NCI-H2081 treated with DMSO at 0.1 percent for 48 hours (cell line): ENCODE measurements at places on chromosomes 7 and 10.

DNA sequence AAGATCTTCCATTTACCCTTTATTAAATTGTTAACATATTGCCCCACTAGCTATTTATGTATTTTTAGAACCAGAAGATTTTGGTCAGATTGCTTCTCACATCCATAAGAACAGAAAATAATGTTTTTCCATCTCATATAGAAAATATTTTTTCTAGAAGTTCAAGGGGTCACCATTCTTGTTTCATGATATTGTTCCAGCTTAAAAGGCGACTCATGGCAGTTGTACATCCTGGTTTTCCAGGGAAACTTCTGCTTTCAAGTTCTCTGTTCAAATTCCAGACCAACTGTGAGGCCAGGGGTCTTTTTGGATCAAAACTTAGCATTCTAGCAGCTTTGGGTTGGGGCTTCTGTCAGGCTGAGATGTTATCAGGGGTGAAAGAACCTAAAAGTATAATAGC is 84.4 kb downstream of the LRRC4 start:
- no peak for DNase-seq

DNA sequence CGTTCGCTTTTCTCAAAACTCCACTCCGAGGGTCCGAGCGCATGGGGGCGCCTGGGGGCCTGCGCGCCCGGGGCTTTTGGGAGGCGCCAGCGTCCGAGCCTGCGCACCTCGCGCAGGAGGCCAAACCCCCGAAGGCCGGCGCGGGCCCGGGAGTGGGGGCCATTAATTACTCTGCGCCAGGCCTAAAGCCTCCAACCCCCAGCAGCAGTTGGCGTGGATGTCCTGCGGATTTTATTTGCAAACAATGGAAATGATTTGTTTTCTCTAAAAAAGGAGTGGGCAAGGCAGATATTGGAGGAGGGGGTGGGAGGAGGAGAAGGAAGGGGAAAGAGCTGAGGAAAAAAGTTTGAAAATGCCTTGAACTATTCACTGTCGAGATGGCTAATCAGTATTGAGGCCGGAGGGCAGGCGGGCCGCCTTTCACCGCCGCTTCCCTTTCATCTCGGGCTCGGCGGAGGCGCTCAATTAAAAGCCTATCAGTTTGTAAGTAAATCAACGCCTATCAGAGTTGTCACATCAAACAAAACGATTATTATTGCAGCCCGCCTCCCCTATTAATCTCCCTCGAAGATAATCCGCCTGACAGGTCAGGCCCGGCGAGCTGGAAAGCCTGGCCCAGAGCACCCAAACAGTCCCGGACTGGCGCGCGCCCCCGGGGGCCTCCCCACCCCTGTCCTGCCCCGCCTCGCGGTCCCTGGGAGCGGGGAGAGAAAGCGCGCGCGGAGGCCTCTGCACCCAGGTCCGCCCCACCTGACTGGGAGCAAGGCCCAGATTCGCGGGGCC is 3.4 kb upstream of the ZNF503 start:
- no peak for DNase-seq

GRCh38 chr10:124232686-124233545 is 139.5 kb upstream of the CHST15 start:
- DNase-seq, result no peak

- DNase-seq, result no peak
Measured at GRCh38 chr7:32779167-32779566, 112.4 kb downstream of the KBTBD2 start.

GRCh38 chr7:1124816-1125602 is 35.0 kb downstream of the ZFAND2A start:
- no peak for DNase-seq

DNA sequence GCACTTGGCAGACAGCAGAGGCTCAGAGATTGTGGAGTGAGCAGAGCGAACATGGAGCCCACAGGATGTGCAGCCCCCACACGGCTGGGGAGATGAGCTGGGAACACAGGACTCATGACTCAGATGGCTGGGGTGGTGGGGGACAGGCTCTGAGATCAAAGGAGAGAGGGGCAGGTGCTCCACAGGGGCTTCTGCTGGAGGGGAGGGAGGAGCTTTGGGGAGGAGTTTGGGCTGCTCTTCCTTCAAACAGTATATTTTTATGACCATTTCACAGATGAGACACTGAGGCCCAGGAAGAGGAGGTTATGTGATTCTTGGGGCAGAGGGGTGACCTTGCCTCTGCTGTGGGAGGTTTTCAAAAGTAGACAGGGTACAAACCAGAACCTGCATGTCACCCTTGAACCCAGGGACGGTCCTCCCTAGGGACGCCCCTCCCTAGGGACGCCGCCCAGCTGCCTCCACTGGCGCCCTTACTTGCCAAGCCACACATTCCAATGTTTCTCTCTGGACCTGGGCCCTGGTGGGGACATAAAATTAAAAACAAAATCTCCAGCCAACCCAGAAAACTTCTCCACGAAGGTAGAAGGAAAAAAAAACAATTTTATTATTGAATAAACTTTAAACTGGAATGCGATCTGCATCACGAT is 981 bp upstream of the CRYGN start:
- no peak for DNase-seq

DNA sequence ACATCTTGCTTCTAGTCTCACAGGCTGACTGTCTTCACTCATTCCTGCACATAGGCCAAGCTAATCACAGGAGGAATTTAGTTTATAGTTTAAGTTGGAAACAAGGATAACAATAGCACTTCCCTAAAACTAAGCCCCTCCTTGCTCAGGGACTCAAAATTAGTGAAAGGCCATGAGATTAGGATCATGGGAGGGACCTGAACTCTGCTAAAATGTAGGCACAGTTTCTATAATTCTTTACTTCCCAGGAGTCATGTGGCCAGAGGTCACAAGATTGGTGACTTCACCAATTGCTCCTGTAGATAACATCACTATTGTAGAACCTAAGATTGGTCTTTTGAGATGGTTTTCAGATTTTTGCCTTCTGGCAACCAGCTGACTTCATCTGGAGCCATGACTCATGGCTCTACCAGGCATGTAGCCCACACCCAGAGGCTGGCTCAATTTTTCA is 14.8 kb upstream of the UPP1 start:
- no peak for DNase-seq

DNA sequence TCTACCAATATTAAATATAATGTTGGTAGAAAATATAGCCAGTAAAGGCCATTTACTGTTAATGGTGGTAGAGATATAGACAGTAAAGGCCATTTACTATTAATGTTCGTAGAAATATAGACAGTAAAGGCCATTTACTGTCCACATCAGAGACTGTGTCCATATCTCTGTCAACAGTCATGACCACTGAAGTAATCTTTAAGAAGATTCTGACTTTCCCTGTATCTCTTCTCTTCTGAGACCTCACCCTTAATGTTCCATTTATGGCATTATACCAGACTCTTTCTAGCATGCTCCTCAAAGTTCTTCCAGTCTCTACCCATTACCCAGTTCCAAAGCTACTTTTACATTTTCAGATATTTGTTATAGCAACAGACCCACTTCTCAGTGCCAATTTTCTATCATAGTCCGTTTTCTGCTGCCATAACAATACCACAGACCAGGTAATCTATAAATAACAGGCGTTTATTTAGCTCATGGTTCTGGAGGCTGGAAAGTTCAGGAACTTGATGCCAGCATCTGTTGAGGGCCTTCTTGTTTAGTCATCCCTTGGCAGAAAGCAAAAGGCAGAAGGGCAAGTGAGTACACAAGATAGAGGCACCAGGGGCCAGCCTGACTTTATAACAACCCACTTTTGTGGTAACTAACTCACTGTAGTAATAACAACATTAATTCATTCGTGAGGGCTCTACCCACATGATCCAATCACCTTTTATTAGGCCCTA is 7.9 kb upstream of the NUDCD3 start:
- DNase-seq, result no peak

- DNase-seq, result no peak
Measured at GRCh38 chr10:89118091-89118490, 89.0 kb downstream of the CH25H start.

GRCh38 chr7:106476751-106477150 is 184.2 kb downstream of the CCDC71L start:
- no peak for DNase-seq

DNA sequence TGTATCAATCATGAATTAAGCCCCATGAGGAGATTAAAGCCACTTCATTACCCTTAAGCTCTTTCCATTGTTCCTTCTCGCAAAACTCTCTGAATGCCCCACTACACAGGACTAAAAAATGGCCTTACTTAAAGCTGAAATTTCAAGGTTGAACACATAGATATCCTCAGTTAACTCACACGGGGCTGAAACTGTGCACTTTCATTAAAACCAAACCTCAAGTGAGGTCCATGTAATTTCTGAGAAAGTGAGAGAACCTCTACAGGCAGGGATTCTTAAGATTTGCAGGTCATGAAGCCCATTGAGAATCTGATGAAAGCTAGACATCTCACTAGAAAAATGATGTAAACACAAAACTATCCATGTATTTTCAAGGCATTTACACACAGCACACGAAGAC is 15.9 kb downstream of the DENND11 start:
- DNase-seq, result no peak

- no peak for DNase-seq
Measured at GRCh38 chr10:49594594-49594993, 15.5 kb upstream of the SLC18A3 start.

DNA sequence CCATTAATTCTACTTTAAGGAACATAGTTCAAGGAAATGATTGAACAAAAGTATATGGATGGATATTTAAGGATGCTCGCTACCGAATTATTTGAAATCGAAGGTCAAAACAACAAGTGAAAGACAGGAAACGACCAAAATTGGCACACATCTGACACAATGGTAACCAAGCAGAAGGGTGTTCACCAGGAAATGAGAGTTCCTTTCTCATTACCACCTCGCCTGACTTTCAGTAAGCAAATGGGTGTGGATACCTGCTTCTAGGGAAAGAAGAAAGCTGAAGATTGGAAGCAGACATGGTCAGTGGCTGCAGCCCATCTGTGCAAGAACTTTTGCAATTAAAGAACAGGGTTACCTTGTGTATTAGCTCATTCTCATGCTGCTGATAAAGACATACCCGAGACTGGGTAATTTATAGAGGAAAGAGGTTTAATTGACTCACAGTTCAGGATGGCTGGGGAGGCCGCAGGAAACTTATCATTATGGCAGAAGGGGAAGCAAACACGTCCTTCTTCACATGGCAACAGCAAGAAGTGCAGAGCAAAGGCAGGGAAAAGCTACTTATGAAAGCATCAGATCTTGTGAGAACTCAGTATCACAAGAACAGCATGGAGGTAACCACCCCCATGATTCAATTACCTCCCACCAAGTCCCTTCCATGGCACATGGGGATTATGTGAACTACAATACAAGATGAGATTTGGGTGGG is 6.2 kb upstream of the TMEM273 start:
- no peak for DNase-seq

DNA sequence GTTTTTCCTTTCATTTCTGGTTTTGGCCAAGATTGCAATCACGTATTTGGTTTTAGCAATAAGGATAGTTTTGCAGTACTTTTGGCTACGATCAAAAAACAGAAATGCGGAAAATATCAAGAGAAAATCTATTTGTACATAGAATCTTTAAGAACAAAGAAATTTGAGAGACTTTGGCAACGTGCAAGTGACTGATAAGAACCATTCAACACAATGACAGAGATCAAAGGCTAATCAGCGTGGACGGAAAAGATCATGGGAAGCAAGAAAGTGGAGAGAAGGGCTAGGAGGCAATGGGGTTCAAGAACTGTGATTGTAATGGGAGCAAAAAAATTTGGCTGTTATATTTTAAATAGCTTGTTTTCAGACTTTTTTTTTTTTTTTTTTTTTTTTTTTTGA is 16.2 kb upstream of the LRRN3 start:
- no peak for DNase-seq

DNA sequence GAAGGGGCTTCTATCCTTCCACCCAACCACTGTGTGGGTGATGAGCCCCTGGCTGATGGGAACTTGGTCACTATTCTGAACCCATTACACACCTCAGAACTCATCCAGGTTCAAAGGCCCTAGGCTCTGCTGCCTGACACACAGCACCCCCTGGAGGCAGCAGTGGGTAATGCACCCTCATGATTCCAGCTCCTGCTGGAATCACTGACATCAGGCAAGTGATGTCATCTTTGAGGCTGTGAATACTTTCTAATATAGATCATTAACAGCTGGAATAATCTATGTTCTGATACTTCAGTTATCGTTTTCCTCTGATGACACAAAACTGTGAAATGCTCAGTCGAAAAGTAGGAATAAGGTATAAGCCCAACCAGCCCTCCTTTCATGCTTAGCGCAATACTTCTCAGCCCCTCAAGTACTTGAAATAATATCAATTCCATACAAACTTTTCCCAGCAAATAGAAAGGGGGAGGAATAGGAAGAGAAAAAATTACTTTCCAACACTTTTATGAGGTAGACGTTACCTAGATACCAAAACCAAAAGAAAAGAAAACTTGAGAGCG is 7.5 kb upstream of the RBP3 start:
- DNase-seq, result no peak

DNA sequence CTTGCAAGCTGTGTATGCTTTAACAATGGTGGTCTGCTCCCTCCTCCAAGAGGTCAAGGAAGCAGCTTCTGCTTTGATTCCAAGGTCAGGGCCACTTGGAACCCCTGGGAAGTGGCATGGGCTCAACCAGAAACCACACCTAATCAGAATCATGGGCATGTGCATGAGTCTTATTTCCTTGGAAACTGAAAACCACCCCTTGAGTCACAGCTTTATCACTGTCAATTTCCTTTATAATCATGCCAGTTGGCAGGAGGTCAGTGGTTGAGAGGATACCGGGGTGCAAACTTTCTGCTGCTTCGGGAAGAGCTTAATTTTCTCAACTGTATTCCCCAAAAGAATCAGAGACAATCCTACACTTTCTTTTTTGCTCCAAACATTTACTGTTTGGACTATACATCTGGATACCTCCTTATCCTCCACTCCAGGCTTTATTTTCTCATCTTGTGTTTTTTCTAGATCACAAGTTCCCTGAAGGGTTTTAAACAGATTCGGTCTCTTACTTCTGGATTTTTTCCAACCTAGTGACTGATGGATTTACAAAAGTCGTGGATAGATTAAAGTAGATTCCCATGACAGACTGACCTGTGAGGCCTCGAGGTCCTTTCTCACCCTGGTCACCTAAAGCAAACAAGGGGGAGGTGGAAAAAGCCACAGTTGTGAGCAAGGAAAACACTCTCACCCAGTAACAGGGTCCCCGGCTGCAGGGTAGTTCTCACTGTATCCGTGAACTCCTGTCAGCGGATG is 36.0 kb downstream of the COL17A1 start:
- no peak for DNase-seq

- DNase-seq, result no peak
Measured at GRCh38 chr10:99537086-99537988, 4.6 kb downstream of the NKX2-3 start.

GRCh38 chr7:18770154-18770811 is 274.7 kb downstream of the HDAC9 start:
- DNase-seq, result no peak

GRCh38 chr7:134690016-134690415 is 43.4 kb downstream of the BPGM start:
- DNase-seq, result no peak

DNA sequence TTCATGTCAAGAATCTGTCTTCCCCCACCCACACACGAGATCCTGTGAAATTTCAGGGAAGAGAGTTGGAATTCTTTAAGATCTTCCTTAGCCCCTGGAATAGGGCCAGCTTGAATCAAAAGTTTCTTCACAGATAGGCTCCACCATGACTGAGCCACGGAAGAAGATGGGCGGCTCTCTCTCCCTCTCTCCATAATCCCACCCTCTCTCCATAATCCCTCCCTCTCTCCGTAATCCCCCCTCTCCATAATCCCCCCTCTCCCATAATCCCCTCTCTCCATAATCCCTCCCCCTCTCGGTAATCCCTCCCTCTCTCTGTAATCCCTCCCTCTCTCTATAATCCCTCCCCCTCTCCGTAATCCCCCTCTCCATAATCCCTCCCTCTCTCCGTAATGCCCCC is 20.4 kb downstream of the SHH start:
- no peak for DNase-seq

GRCh38 chr10:95303535-95303934 is 12.7 kb upstream of the PDLIM1 start:
- no peak for DNase-seq
